ENCODE measurements at places on chromosomes 6 and 20.

- no peak for DNase-seq
Observed at GRCh38 chr6:163741743-163742363, 327.3 kb downstream of the QKI start.

GRCh38 chr6:137216875-137217553, 2.2 kb downstream of the IFNGR1 start:
- DNase-seq = no peak

DNA sequence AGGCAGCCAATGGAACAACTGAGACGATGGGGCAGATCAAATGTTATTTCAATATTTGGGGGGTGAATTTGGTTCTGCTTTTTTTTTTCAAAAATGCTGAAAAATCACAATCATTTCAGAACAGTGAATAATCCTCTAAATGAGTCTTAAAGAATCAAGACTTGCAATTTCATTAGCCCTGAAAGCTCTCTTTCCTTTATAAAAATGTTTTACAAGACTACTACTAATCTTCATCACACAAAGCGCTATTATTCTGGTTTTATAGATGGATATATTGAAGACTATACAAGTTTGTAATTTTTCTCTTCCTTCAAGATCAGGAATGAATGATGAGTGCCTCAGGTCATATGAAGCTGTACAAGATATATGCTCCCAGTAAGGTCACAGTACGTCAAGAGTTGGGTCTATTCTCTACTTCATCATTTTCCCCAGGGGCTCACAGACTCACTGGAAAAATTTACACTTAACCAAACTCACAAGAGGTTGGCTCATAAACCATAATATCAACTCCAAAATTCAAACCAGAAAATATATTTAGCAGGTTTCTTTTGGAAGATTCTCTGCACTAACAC, 19.5 kb downstream of the RNF24 start:
- DNase-seq = no peak

DNA sequence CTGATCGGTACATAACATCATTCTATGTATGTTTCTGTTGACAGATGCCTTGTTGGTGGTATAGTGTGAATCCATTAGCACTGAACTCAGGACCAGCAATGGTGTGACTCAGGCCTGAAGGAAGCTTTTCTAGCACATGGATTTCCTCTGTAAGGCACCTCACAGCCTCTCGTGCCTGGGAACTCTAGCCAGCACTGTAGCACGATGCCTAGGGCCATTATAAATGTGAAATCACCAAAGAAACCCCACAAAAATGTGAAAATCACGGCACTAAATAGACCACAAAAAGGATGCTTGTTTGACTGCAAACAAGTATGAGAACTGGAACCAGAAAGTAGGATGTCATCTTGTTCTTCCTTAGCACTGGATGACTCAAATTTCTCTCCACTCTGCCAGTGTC, 63.7 kb upstream of the NKX2-2 start:
- no peak for DNase-seq

- no peak for DNase-seq
Observed at GRCh38 chr20:11882651-11883050, 35.0 kb upstream of the BTBD3 start.

All from NCI-H1048 (cell line).